ENCODE measurements at places on chromosomes 6 and 20. TPM values are rescaled to one million over a fixed set of nuclear protein-coding genes. Genes with fewer than 3 reads are reported as not detected.

DNA sequence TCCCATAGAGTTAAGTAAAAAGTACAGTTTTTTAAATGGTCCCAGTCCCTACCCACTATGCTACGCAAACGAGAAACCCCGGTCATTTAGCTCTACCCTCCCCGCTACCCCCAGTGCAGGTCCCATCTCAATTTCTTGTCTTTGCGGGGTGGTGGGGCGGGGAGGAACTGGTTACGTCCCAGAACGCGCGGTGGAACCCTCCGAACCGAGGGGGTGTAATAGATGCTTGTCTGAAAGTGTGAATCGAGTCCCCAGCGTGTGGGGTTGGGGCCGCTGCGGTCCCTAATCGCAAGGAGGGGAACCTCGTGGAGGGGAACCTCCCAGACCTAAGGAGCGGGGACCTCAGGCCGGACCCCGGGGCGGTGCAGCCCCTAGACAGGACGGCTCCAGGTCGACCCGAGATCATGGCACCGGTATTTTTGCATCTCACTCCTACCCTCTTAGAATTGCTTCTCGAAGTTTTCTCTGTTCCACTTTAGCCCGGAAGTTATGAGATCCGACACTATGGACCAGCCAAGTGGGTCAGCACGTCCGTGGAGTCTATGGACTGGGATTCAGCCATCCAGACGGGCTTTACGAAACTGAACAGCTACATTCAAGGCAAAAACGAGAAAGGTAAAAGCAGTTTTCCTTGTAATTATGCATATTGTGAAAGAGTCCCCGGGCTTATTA is 779 bp downstream of the HEBP2 start:
- DNase-seq = no peak

DNA sequence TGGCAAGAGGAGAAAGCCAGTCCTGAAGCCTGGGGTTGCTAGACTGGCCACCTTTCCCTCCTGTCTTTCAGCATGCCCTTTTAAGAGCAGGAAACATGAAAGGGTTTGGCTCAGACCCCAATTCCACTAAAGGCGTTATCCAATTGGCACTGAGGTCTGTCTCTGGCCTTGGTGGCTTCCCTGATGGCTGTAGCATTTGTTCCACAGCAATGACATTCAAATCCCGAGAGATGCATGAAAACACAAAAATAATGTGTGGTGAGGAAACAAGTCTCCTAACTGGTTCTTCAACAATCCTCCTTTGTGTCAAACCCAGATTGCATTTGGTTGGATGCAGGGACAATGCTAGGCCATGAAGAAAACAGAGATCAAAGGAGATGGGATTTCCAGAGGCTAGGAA is 56.5 kb upstream of the ADTRP start:
- no peak for DNase-seq

DNA sequence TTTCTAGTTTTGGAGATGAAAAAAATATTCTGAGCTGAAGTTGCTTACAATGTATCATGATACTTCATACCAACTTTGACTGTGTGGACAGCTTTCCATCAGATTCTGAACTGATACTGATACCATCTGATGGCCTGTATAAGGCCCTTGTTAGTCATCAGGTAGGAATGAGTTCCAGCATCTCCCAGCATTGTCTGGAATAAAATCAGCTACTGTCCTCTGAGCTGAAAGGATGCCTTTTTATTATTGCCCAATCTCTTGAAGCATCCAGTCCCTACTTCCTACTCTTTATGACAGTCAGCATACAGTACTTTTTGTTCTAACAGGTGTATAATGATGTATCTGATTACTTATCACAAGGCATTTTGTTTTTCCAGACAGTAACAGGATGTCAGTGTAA is 70.6 kb upstream of the EYA4 start:
- no peak for DNase-seq

The ACOT13 gene
- 21.8 TPM for total RNA-seq

GRCh38 chr6:71460933-71461332 is 172.3 kb downstream of the OGFRL1 start:
- no peak for DNase-seq

The DDRGK1 gene
- total RNA-seq = 16.8 TPM

DNA sequence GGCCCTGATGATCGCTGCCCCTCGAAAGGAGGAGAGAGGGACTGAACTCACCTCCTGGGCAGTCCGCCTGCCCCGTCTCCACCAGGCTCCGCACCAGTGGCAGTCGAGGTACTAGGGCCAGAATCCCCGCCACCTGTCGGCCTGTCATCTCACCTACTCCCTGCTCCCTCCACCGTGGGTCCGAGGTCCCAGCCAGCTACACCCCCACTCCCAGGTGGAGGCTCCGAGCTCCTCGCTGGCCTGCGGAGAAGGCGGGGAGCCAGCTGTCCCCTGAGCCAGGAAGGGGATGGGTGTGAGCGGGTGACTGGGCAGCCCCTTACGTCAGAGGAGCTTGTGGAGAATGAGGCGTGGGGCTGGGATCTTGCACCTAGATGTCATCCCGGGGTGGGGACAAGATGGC is 1066.5 kb upstream of the MANEA start:
- DNase-seq = no peak

- no peak for DNase-seq
Measured at GRCh38 chr6:165497472-165497871, 165.6 kb downstream of the PDE10A start.

The SEL1L2 gene
- total RNA-seq = not detected

The ID1 gene
- 117 TPM for total RNA-seq

The BPIFB4 gene
- not detected for total RNA-seq

DNA sequence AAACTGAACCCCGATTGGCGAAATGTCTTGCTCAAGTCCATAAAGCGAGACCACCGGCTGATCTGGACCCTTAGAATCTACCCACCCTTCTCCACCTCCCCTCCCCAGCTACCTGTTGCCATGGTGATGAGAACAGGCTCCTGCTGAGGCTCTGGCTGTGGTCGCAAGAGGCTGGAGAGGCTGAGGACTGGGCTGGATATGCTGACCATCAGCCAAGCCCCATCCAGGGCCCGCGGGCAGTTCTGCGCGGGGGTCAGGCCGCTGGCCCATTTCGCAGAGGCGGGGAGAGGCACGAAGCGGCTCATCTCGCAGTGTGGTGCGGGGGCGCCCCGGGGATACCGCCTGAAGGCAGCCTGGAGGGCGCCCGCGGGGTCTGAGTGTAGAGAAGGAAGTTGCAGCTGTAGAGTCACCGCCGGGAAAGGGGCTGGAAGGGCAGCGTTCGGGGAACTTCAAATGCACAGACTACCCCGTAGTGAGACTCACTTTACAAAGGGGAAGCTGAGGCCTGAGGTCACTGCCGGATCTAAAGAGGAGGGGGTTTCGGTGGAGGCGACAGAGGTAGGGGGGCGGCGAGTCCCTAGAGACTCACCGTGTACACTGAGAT is 671 bp downstream of the TAPBP start:
- DNase-seq = no peak

GRCh38 chr6:138477913-138478539 is 21.3 kb downstream of the NHSL1 start:
- DNase-seq = no peak

The LY6G6D gene
- not detected for total RNA-seq

The OR2H2 gene
- total RNA-seq = not detected

DNA sequence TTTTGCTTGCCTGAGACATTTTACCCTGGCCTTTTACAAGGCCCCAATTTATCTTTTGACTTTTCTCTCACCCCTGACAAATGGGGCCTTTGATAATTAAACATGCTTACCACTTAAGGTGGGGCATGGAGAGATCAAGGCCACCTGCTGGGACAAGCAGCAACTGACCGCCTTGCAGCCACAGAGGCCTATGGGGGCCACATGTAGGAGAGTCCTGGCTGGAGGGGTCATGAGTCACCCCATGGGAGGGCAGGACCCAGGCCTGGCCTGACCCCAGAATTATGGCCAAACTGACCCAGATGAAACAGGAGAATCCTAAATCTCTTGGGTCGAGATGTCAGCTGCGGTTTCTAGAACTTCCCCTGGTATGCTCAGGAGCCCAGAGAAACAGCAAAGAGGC is 8.5 kb upstream of the OCSTAMP start:
- no peak for DNase-seq

The BMP5 gene
- total RNA-seq = 0.92 TPM

GRCh38 chr20:35912881-35913280 is 41.4 kb downstream of the SCAND1 start:
- no peak for DNase-seq

The TMEM242 gene
- 6.2 TPM for total RNA-seq

The PTGIS gene
- total RNA-seq = 6.3 TPM

- DNase-seq = no peak
Measured at GRCh38 chr6:143241111-143241510, 180.4 kb downstream of the AIG1 start.

DNA sequence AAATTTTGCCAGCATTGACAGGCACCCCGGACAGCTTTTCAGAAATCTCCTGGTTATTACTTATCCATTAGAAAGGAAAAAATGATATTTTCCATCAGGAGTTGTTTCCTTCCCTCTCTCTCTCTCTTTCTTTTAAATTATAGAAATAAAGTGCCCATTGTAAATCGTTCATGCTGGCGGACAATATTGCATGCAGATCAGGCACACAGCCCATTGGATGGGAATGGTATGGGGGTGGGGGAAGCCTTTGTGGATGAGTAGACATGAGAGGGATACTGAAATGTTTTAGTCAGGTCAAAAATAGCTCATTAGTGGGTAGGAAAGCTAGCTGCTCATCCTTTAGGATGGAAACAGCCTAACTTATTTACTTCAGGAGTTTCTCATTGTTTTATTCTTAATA is 764.9 kb upstream of the MMS22L start:
- DNase-seq = no peak

The NOTCH4 gene
- total RNA-seq = 2.6 TPM

DNA sequence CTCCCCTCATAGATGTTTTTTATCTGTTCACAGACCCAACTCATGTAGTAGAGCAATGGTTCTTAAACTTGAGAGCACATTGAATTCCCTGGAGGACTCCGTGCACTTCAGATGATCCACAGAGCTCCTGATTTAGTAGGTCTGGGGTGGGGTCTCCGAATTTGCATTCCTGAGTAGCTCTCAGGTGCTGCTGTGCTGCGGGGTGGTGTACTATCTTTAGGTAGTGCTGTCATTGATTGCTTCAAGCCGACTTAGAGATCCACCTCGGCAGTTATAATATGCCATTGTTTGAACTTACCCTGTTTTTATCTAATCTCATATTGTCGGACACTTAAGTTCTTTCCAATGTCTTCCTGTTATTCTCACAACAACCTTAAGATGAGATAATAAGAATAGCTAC is 45.0 kb downstream of the BMP2 start:
- no peak for DNase-seq

DNA sequence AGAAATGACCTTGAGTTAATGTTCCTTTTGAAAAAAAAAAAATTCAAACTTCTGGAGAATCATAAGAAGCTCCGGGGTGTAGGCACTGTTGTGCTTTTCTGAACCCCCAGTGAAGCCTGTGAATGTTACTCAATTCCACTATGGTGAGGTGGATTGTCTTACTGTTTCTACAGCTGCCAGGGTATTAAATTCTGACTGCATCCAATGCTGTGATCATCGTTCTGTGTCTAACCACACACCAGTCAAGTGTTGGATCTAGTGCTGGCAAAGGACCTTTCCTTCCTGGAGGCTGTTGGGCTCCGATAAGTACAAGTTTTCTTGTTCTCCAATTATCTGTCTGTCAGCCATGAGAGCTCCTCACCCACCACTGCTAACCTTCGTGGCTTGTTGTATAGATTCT is 162.0 kb upstream of the EPHA7 start:
- no peak for DNase-seq

- no peak for DNase-seq
Measured at GRCh38 chr6:111564482-111564945, 41.2 kb downstream of the TRAF3IP2 start.

The HLA-DOB gene
- total RNA-seq = 0.25 TPM

DNA sequence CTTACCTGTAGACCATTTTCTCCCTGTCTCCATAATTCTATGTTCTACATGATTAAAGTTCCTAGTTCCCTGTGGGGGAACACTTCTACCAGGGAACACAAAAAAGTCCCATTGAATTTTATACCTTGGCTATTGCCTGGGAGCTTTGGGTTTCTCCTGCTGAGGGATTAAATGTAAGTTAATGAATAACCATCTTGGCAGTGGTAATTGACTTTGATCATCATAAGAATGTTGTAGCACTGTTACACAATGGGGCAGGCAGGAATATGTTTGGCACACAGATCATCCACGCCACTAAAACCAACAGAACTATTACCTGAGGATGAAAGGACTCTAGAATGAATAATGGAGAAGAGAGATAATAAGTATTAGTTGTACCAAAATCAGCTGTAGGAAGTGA is 1106.2 kb upstream of the GJE1 start:
- no peak for DNase-seq

DNA sequence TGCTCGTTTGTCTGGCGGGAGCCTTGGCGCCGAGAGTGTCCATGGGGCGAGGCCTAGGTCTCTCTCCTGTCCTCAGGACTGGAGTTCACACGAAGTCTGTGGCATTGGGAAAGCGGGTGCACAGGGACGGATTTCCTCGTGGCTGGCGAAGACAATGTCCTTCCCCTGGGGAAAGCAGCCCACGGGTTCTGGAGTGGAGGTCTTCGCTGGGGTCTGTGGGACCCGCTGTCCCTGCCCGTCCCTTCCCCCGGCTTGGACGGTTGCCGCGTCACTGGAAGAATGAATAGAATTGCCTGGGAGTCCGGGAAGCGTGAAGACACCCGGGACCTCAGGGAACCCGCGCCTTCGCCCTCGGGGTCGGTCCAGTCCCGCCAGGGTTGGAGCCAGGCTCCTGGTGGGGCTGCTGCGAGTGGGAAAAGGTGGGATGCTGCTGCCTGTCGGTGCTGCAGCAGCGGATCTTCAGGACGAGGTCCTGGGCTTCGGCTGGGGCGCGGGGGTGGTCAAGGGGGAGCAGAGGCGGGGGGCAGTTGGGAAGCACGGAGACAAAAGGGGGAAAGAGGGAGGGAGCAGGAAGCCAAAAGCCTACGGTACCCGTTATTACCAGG is 441.8 kb upstream of the DEFB115 start:
- no peak for DNase-seq

DNA sequence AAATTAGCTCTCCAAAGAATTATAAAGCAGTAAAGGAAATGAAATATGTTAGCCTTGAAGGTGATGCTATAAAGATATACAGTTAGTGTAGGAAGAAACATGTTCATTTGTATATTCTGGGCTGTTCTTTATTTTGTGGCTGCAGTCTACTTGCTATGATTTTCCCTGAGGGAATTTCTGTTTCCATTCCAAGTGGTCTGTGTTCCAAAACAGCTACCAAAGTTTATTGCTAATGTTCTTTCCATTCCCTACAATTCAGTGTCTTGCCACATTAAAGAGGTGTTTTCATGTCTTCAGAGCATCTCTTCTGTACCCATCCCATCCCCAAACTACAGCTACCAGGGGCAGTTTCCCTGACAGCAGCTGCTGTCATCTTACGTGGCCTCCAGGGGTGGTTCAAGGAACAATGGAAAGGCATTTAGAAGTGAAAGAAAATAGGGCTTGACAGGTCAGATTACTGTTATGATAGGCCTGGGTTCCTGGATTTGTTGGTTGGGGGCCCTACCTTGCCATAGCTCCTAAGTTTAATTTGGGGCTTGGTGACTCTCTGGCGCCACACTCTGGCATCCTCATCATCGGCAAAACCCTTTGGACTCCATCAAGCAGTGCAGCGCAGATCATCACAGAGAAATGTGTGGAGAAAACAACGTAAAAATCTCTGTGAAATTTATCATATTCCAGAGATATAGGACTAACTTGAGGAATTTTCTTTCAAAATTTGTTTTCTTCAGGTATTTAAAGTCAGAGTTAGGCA is 33.8 kb upstream of the AIG1 start:
- DNase-seq = no peak

All from liver (tissue), 10 donors.